Cerebellar nuclear complex (tissue), 1 donor: ENCODE measurements at places on chromosomes 2 and 18.

DNA sequence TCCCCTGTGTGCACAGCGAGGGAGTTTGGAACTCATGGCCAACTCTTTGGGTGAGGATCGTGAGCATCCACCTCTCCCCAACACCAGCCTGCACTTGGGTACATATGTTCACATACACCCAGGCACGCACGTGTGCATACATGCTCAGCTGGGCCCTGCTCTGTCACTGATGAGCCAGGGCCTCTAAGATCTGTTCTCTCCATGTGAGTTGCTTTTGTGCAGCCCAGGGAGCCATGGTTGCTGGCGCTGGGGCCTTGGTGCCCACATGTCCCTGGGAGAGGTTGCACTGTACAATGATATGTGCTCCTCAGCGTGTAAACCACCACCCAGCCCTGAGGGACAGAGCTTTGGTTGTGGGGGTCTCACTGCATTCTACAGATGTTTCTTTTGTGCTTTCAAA is 44.1 kb downstream of the KLHL29 start:
- no peak for DNase-seq

- DNase-seq: no peak
These were observed 184.7 kb downstream of the MREG start for GRCh38 chr2:215828528-215829184.

DNA sequence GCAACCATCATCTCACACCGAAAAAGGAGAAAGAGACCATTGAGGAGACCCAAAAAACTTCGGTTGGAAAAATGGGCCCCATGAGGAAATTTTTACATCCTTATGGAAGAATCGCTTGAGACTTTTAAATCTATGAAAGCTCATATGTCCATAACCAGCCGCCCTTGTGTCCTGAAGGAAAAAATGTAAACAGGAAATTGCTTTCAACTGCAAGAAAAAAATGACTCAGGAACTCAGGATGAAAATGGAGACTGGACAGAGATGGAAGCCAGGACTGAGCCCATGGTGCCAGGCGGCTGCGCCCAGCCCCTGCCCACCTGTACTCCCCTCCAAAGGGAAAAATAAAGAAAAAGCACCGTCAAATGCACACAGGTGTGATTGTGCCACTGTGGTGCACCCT is 81.5 kb upstream of the SLC66A3 start:
- DNase-seq: no peak

DNA sequence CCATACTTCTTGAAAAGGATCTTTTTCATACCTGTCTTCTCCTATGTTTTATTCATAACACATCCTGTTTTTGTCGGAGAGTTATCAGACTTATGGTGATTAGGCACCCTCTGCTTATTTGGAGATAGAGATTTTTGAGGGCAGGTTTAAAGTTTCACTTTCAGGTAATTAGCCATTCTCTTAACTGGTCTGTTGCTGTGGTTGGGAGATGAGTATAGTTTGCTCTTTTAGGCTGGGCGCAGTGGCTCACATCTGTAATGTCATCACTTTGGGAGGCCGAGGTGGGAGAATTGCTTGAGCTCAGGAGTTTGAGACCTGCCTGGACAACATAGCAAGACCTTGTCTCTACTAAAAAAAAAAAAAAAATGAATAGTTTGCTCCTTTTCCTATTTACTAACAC is 25.3 kb downstream of the SFTPB start:
- DNase-seq: no peak

DNA sequence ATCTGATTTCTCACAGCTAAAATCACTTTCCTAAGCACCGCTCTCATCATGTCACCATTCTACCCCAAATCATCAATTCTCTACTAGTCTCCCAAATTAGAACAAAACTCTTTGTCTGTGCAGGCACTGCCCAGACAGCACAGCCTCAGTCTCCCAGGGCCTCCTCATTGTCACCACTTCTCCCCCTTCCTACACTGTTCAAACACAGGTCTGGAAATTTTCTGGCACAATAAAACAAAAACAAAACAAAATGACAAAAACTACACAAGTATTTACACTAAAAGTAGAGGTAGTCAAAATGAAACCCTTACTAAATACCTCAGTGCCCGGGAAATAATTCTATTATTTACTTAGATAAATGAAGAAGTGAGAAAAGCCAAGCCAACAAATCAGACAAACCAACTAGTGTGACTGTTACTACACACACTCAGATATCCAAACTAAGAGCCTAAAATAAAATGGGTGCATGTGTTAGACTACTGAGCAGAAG is 156.2 kb upstream of the DNMT3A start:
- DNase-seq: no peak

DNA sequence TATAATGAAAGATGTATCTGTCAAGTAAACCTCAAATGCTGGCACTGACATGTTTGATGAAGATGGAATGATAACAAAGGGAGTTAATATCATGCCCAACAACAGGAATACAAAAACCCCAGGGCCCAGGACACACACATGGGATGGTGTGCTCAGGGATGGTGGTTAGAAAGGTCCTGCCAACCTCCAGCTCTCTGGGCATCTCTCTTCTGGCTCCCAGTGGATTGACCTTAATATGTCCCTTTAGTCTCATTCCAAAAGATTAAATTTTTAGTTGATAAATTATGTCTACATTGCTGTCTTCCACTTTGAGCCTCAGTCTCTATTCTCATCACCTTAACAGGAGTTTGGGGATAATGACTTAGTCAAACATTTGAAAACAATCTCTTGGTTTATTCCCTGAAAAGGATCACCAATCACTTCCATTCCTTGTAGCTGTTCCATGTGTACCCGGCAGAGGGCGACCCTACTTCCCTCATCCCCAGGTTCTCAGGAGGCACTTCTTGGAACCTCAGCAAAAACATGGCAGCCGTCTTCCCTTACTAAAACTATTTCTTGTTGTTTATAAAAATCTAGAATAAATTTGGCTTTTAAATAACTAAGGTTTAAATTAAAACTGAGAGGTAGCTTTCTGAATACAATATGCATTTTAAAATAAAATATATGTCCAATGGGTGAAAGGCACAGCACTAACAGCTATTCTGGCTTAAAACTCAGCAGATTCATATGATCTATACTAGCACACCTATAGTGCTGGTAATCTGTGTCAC is 29.6 kb downstream of the MCEE start:
- no peak for DNase-seq

GRCh38 chr2:60954139-60954538 is 63.4 kb upstream of the PEX13 start:
- no peak for DNase-seq

- DNase-seq: no peak
These were observed 323.2 kb upstream of the SLC39A10 start for GRCh38 chr2:195333869-195334268.

DNA sequence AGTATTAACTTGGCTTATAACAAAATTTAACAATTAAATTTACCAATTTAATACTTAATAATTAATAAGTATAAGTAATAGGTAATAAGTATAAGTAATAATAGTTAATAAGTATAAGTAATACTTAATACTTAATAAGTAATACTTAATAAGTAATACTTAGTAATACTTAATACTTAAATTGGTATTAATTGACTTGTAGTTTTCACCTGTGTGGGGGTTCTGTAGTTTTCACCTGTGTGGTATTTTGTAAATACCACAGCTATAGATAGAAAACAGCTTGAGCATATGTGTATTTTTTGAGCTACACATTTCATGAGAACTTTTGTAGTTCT is 55.4 kb downstream of the MAPRE2 start:
- DNase-seq: no peak

DNA sequence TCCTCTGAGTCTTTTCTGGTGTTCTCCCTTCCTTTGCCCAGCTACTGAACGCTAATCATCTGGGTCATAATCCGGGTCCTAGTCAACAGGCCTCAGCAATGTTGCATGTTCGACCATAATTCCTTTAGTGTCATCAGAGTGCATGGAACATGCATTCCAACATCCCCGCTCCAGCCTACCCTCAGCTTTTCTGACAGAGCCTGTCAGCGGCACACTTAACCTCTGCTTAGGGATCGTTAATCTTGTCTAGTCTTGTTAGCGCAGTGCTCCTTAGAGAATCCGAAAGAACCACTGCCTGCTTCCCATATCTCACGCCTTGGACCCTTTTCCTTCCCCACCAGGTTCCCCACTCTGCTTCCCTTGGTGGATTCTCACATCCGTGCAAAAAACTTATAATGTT is 767.9 kb upstream of the ID2 start:
- no peak for DNase-seq

GRCh38 chr2:130341562-130342019 is 1.1 kb upstream of the IMP4 start:
- no peak for DNase-seq

DNA sequence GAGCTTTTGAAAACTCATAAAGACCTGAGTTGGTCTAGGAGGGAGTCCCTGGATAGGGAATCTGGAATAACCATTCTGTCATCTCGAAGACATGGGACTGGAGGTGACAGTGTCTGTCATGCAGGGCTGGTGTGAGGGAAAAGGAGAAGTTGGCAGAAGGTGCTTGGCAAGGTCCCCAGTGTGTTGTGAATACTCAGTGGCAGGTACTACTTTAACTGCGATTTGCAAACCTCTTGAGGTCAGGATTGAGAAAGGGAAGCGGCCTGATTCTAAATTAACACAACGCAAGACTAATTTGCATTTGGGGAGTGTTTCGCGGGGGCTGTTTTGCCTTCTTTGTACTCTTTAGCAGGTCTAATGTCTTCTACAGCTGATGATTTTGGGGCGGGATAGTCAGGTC is 77.0 kb upstream of the TMEM200C start:
- DNase-seq: no peak

DNA sequence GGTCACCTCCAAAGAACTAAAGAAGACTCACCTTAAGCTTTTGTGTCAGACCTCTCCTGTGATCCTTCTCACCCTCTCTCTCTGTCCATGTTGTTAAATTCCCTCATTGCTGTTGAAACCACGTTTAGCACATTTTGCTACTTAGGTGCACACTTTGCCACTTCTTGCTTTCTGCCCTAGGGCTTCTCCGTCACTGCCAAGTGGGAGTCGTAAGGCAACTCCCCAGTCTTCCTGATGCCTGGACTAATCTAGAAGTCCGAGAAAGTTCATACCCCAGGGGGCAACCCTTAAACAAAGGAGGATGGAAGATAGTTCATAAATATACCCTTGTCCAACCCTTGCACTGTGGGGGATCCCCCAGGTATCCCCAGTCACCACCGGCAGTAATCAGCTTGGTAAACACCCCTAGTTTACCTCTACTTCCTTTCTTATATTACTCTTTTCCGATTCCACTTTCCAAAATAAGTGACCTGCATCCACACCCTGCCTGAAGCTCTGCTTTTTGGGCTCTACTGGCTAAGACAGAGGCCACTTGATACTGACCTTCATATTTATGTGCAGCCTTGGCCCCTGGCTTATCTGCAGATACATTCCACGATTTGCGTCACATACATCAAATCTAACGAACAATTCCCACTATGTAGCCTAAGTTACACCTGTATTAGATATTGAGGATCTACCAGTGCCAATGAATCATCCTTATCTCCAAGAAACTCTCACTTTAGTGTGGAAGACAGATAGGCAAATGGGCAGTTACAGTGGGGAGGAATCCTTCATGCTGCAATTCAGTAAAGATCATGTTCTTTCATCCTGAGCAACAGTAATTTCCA is 776.2 kb downstream of the RNF144A start:
- no peak for DNase-seq

DNA sequence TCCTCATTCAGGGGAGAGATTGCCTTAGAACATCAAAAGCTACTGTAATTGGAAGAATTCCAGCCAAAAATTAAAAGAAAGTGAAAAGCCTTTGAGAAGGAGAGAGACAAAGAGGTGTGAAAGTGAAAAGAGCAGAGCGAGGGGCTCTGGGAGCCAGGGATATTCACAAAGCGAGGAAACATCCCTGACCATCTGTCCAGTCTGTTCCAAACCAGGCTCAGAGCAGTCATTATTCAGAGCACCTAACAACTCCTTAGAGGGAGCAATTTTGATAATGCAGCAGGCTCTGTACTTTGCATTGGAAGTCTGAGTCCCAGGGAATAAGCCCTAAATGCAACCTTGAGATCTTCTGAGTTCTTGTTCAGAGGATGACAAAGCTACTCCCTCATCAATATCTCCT is 119.1 kb upstream of the LYPD1 start:
- no peak for DNase-seq

- DNase-seq: no peak
These were observed 1.3 kb downstream of the KCTD1 start for GRCh38 chr18:26546875-26547645.

- peak; percentile 24 for DNase-seq
These were observed 88.5 kb downstream of the TCF4 start for GRCh38 chr18:55499526-55499925.

DNA sequence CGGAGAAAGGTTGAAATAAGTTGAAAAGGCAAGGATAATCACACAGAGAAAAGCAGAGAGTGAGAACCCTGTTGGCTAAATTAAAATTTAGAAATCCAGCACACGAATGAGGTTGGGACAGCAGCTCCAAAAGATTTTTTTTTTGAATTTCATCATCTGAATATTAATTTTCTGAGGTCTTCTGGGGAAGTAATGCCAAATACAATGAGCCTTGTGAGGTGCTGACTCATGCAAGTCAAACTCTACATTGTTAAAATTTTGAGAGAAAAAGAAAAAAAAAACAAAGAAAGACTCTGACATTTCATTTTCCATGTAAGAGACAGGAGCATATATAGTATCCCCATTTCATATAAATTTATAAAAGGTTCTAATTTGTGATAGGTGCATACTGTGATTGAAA is 614.2 kb upstream of the CDH2 start:
- DNase-seq: no peak

DNA sequence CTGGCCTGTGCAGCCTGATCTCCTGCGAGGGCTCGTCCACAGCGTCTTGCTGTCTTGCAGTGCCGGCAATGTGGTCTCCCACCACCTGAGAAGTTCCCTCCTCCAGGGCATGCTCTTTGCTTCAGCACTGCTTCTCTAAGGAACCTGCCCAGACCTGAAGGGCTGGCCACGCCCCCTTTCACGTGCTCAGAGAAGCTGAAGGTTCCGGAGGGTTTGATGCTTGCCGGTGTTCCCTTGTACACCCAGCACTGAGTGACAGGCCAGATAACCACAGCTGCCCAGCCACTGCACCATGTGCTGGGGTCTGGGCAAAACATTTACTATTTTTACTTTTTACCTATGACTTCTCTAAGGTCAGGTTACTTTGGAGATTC is 1.7 kb upstream of the POLR2D start:
- DNase-seq: no peak

DNA sequence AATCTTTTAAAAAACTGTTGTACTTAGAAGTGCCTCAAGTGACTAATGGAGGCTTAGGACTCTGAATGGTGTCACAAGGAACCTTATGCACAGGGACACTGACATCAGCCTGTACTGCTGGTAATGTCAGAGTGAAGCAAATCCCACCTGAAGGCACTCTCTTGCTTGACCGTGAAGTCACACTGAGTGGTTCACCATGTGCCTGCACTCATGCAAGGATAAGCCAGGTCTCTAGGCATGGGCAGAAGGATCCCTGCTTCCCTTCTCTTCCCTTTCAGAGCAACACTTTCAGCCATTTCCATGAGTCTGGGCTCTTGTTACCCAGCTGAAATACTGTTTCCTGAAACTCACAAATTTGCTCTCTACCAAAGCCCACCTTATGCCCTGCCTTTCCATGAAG is 123.0 kb downstream of the NEDD4L start:
- DNase-seq: no peak
